ENCODE measurements at places on chromosomes 13 and 19.
A peak's percentile ranks its signal among the peaks of the same experiment; 100 is the strongest.

- no peak for DNase-seq
Measured at GRCh38 chr13:92719868-92720267, 506.7 kb upstream of the GPC6 start.

GRCh38 chr13:59494560-59494970 lies 669.2 kb downstream of the DIAPH3 start:
- DNase-seq: peak; percentile 0

- DNase-seq: no peak
Measured at GRCh38 chr13:111789011-111789410, 277.9 kb upstream of the SOX1 start.

GRCh38 chr13:40982772-40983171 lies 36.3 kb downstream of the ELF1 start:
- no peak for DNase-seq

GRCh38 chr13:112638157-112638750 lies 50.3 kb upstream of the TUBGCP3 start:
- no peak for DNase-seq

- DNase-seq: no peak
Measured at GRCh38 chr19:14941189-14941588, at the start of gene OR7C2. Gene OR7C2, plus strand, starts transcription at chr19:14941489. Its CDS starts 0 bp downstream, at chr19:14941489.

DNA sequence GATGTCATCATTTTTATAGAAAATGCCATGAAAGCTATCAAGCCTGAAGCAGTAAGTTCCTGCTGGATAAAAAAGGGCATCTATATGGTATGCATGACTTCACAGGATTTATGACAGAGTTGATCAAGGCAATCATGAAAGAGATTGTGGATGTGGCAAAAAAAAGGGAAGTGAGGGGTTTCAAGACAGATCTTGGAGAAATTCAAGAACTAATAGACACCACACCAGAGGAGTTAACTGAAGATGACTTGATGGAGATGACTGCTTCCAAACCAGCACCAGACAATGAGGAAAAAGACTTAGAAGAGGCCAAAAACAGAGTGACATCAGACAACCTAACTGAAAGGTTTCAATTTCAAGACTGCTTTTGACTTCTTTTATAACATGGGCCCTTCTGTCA lies 691.1 kb upstream of the SLC10A2 start:
- DNase-seq: no peak

- DNase-seq: no peak
Measured at GRCh38 chr19:44752816-44753625, 4.5 kb downstream of the BCL3 start.

DNA sequence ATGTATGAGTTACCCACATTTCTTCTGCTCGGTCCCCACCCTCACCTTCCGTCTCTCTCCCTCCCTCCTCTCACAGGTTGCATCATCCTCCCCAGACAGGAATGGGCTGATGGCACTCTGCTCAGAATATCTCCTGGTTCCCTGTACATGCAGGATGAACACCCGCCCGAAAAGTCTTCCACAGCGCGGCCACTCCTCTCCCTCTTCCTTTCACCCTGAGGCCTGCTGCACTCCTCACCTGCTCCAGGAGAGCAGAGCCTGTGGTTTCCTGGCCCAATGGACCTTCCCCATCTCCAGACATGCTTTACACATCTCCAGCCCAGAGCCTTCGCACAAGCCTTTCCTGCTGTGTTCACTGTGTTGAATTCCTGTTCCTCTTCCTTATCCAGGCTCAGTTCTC lies 40.9 kb downstream of the GSX1 start:
- no peak for DNase-seq

DNA sequence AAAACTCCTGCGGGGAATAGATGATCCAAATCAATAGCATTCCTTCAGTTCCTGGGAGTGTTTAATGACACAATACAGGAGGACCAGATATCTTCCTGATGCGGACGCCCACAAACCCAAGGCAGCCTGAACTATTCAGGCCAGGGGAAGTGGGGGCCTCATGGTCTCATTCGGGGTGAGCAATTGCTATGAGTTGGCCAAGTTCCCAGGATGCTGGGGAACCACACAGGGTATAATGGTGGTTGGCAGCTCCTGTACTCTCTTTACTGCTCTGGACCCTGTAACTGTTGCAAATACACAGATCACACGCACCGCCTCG lies 401.2 kb downstream of the IRS2 start:
- no peak for DNase-seq

GRCh38 chr19:30634996-30635975 lies 263.1 kb downstream of the ZNF536 start:
- DNase-seq: peak; percentile 65

DNA sequence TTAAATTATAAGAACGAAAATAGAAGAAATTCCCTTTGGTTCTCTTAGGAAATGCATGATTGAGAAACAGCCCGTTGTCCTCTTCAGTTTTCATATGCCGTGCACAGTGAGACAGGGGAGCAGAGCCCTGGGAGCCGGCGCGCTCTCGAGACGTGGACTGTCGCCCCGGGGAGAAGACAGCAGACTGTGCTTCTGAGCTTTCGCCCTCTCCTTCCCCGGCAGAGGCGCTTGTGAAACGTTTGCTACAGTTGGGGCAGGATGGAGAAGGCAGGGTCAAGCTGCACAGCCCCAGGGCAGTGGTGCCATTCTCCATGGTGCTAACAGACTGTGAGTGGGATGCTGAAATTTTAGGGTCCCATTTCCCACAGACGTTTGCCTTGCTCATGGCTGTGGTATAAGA lies 192.2 kb upstream of the KL start:
- DNase-seq: no peak

- DNase-seq: no peak
Measured at GRCh38 chr13:108304170-108305016, 34.9 kb downstream of the TNFSF13B start.

DNA sequence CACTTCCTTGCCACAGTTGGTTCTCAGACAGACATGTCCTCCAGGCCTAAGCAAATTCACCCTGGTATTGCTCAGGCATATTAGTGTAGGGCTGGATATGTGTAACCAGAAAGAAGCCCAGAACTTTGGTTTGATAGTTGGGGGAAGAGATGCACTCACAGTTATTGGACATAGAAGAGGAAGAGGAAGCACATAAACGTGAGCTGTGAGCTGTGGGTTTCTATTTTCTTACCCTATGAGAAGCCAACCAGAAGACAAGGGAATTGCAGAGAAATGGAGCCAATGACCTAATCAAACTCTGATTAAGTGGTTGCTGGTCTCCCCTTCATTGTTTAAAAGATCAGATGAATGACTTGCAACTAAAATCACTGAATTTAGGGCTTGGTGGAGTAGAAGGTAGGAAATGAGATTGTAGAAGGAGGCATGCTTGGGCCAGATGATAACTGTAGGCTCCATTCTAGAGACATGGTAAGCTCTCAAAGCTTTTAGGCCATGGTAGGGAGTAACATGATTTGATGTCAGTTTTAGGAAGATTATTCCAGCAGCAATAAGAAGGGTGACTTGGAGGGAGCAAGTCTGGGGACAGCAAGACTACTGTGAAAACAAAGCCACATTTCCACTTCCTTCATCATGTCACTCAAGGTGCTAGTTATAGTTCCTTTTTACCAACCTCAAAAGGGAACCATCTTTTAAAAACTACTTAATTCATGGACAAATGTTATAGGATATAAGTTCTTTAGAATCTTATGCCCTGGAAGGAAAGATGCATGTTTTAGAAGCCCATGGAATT lies 24.1 kb upstream of the WDFY2 start:
- DNase-seq: no peak

DNA sequence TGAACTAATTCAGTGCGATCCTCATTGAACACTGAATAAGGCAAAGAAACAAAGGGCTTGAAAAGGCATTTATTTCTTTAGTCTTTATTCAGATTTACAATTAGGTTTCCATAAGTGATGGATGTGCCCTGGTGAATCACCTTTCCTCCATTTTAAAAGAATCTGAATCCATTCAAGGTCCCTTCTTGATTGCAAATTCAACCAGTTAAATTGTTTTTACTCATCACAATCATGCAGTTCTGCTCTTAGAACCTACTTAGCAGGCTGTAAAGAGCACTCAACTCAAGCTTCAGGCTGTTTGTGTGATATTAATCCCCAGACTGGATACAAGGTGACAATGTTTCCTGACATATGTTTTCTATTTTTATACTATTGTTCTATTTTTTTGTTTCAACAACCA lies 321.0 kb downstream of the TBC1D4 start:
- DNase-seq: no peak

DNA sequence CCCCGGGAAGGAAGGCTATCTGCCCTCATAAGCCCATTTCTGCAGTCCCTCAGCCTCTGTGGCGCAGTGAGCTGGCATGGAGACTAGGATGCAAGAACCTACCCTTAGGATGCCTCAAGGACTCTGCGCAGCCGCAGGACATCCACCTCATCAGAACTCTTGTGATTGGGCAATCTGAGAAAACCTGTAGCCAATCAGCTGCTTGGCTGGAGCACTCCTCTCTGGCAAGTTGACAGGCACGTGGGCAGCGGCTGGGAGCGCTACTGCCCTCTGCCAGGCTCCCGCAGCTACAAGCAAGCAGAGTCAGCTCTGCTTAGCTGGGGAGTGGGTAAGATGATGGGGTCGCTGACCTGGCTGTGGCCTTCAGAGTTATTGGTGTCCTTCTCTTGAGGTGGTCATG lies 1.5 kb upstream of the ECSIT start:
- DNase-seq: peak; percentile 92

GRCh38 chr13:40206241-40207000 lies 460.0 kb downstream of the FOXO1 start:
- no peak for DNase-seq

DNA sequence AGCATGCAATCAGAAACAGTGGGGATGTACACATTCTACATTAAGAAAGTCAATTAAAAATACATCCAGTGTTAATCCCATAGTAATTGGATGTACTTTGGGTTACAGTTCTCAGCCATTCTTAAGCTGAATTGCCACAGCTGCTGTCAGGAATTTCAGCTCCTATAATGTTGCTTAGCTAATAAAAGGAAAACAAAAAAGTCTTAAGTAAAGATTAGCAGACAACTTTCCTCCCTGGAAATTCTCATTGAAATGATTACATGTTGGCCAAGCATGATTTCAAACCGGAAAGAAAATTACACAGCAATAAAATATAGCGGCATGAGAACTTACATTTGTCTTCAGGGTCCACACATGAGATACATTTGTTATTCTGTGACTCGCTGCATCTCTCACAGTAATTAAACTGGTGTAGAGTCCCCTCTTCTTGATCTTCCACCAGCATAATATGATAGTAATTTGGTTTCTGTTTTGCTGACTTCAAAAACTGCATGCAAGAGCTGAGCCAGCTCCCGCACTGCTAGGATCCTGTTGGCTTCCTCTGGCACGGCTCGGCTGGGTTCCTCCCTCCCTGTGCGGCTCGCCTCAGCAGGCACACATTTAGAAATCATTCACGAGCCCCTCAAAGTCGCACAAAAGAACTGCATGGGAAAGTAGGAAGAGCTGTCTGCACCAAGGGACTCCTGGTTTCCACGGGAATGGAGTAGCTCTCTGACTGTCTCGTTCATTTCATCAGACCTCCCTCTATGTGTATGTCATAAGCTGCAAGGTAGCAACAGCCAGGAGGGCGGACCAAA lies at the start of gene HTR2A:
Gene HTR2A, minus strand, starts transcription at position 713 of the 797 bp plus-strand sequence. CDS start 1,147 bp downstream, outside the sequence.
- no peak for DNase-seq

DNA sequence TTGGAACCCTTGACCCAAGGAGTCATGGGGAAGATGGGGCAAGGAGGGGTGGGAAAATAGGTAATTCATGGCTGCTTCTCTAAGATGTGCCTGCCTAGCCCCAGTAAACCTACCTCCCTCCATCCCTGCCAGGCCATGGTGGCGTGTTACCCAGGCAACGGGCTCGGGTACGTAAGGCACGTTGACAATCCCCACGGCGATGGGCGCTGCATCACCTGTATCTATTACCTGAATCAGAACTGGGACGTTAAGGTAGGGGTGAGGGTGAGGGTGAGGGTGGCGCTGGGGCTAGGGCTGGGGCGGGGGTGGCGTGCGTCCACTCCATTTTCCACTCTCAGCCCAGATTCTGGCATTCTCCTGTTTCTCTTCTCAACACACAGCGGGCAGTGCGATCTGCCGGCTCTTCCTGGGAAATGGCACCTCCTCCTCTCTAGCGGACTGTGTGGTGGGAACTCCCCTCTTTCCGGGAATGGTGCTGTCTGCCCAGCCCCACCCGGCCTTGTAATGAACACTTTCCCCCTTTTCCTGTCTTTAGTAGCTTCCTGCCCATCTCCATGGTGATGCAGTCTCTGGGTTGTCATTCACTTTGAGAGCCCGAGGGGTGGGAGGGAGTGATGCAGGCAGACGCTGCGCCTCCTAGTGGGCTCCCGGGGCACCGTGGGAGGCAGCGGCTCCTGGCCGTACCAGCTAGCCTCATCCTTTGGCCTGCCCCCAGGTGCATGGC lies 7.6 kb downstream of the EGLN2 start:
- DNase-seq: peak; percentile 87

- no peak for DNase-seq
Measured at GRCh38 chr13:24694907-24695306, 14.7 kb downstream of the ATP12A start.

- no peak for DNase-seq
Measured at GRCh38 chr13:28716511-28716910, 2.3 kb downstream of the SLC46A3 start.

GRCh38 chr13:104473936-104474335 lies 1407.7 kb upstream of the SLC10A2 start:
- no peak for DNase-seq

- DNase-seq: no peak
Measured at GRCh38 chr13:97844151-97844550, 109.3 kb upstream of the IPO5 start.

DNA sequence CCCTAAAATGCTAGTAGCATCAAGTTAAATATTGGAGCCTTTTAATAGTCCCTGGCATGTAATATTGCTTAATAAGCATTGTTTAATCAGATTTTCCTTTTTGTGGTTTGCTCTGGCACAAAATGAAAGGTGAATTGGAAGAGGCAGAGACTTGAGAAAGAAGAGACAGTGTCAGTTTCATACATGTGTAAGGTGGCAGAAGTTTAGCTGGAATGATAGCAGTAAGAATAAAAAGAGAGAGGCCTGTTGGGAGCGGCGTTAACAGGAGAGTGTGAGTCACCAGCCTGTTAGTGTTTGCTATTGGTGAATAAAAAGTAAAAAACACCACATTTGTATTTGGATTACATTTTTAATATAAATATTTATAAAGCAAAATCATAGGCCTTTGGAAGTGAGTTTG lies 145.3 kb downstream of the PDS5B start:
- no peak for DNase-seq

- DNase-seq: no peak
Measured at GRCh38 chr13:98097749-98098148, 45.1 kb upstream of the FARP1 start.

GRCh38 chr13:50428183-50428877 lies 413.1 kb downstream of the KCNRG start:
- no peak for DNase-seq

- no peak for DNase-seq
Measured at GRCh38 chr13:73055813-73056564, 2.8 kb upstream of the KLF5 start.

DNA sequence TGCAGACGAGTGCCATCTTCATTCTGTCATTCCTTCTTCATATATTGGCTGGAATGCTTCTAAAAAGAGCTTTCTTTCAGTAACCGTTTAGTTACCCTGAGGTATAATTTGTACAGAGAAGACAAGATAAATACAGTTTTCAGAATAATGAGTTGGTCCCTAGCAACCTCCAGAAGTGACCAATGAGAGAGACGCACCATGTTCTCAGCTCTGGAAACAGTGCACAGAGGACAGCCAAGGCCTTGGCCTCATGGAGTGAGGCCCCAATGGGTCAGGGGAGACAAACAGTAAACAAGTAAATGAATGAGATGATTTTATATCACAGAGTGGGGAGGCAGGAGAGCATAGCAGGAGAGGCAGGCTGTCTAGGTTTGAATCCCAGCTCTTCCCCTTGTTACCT lies 90.7 kb downstream of the DPF1 start:
- DNase-seq: no peak

- DNase-seq: no peak
Measured at GRCh38 chr19:19425170-19425875, 19.8 kb downstream of the GATAD2A start.

Measured in cerebellar nuclear complex (tissue), 1 donor.